HFFc6 (cell line): ENCODE measurements at places on chromosomes 4 and X.

GRCh38 chrX:136376713-136377112 is 76.0 kb downstream of the ADGRG4 start:
- DNase-seq: no peak

DNA sequence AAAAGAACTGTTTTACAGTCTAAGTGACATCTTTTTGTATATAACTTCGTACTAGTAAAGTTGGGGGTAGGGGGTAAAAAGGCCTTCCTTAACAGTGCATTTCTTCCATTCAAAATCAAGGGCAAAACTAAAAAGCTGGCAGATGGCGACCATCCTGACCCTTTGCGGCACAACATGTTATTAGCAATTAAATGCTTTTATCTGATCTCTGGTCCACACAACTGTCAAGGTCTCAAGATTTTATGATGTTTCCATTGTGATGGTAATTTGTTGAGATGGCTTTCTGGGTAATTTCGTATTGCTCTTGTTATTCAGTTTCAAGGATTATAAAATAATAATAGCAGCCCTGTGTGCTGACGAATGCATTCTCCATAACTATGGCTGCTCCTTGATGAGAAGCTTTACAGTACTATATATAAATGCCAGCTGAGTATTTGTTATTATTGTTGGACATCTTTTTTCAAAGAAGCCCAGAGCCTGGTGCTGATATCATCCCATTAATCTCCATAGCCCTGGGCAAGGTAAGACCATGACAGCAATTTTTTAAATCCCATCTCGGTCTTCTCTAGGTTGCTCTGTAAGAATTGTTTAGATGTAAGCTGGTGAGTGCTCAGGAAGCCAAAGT is 89.5 kb downstream of the CBR4 start:
- DNase-seq: no peak

DNA sequence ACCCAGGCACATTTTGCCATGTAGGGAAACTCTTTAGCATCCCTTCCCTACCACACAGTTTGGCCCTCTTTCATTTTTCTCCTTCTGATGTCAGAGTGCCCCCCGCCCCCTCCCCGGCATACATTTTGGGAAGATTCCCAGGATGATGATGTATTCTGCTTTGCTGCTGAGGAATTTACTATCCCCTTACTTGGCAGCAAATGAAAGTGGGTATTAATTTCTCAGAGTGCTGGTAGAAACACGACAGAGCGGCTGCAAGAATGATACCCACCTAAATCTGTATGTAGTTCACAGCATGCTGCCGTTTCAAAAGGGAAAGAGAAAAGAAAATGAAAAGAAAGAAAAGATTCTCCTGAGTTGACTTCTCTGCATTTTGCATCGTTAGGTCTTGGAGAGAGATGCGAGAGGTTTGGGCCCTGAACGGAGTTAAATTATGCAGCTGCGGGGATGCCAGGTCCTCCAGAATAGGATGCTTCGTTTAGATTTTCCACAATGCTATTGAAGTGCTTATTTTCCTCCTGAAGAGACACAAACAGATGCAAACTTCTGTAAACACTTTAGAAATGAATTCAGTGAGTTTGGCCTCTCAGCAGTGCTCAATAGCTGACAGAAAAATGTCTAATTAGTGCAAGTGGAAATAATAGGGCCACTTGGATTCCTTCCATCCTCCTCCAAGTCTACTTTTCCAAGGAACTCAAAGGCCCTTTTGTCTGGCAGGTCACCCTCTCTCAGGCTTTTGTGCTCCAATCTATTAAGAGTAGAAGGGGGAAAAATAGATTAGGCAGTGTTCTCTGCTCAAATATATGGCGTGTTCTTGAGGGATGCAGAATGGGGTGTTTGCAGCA is 106.2 kb downstream of the ALPK1 start:
- DNase-seq: no peak

DNA sequence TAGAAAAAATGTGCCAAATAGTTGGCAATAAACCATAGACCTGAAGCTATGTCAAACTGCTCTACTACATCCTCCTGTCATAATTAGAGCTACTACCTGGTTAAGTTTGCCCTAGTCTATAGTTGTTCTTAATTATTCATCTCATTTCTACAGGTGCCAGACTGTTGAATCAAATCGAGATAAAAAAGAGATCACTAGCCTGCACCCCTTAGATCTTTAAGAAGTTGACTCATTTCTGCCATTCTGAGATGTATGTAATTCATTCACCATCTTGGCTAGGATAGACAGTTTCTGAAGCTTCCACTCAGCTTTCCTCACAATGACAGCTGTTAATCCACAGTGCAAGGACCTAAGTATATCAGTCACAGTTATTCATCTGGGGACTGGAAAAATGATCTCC is 452.1 kb upstream of the BOD1L1 start:
- no peak for DNase-seq

- no peak for DNase-seq
These were observed 451.1 kb downstream of the PPARGC1A start for GRCh38 chr4:23438764-23439163.

GRCh38 chr4:5050520-5051277 is 581 bp upstream of the STK32B start:
- DNase-seq: peak; percentile 60

- no peak for DNase-seq
These were observed 6.4 kb upstream of the CCSER1 start for GRCh38 chr4:90120815-90121214.

DNA sequence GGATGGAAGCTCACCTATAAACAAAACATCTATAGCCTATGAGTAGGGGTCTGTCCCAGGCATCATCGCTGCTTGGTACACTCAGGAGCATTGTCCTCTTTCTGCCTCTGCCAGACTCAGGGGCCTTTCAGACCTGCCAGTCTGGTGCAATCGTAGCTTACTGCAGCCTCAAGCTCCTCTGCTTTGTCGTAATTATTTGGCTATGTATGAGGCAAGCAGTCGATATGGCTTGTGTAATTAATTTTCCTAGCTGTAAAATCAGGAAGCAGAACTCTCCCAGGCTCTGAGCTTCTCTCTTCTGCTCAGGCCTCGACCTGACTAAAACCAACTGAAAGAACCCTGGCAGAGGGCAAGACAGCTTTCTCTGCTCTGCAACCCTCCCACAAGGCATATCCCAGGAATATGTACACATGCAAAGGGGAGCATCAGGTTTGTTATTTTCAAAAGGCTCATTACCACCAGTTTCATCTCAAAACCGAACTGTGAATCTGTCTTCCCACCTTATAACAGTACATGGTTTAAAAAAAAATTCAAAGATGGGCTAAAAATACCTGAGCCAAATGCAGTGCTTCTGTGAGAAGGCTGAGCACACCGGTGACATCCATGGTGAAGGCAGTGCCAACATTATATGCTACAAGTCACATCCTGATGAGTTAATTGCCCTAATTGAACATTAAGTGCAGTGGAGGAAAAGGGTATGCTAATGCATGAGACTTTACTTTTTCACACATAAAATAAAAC is 309.2 kb upstream of the EMCN start:
- DNase-seq: no peak

- peak; percentile 3 for DNase-seq
These were observed 105.1 kb downstream of the ADGRA3 start for GRCh38 chr4:22410645-22411247.

- DNase-seq: no peak
These were observed 442.7 kb downstream of the RAPGEF2 start for GRCh38 chr4:159545556-159545955.

DNA sequence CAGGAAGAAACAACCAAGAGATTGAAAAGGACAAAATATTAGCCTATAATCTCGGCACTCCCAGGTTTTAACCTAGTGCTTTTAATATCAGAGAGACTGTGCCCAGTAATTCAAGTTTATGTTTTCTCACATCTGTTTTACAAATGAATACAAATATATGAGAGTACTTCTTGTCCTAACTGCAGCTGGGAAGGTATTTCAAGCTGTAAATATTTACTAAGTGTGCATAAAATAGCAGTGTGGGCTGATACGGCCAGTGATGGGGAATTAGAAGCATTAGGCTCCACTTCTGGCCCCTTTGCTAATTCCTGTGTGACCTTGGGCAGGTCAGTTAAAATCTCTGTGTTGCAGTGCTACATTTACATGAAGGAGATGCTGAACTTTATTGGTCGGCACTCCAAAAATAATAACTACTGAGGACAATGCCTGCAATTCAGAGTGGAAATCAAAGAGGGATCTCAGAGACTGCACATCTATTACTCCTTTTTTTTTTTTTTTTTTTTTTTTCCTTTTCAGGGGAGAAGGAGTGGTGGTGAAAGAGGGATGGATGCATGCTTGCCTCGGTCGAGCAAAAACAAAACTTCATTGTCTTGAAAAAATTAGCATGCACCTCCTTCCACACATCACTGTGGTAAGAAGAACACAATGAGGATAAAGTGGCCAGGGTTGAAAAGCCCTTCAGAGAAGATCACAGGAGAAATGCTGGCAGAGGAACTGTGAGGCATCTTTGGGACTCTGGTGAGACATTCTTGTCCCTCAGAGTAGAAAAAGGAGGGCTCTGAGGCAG is 44.6 kb upstream of the LNX1 start:
- no peak for DNase-seq

DNA sequence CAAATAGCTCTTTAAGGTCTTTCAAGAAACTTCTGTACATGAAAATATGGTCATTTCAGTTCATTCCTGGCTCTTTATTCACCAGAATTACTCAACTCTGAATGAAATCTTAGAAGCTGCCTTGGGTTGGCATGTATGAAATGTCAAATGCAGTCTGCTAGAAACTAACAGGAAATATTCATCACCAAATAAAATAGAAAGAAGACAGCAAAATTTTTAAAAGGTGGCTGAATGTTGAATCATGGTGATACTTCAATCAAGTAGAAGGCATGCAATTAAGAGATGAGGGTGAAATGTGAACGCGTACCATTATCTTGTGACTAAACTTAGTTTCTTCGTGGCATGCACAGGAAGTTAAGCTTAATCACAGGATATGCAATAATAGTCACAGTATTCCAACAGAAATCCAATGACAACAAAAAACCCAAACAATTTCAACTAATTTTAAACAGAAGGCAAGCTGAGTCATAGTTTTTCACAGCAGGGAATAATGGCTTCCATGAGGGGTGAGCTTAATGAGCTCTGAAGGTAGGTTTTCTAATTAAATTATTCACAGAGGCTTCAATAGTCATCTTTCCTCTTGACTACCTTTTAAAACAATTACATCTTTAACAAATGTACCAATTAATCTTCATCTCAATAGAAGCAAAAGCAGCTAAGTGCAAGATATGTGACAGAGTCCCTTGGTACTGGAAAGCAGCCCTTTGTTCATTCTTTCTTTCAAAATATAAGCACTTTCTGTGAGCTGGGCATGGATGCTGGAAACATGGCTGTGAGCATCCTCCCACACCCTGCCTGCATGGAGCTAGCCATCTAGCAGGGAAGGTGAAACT is 44.5 kb downstream of the SCFD2 start:
- peak; percentile 96 for DNase-seq

DNA sequence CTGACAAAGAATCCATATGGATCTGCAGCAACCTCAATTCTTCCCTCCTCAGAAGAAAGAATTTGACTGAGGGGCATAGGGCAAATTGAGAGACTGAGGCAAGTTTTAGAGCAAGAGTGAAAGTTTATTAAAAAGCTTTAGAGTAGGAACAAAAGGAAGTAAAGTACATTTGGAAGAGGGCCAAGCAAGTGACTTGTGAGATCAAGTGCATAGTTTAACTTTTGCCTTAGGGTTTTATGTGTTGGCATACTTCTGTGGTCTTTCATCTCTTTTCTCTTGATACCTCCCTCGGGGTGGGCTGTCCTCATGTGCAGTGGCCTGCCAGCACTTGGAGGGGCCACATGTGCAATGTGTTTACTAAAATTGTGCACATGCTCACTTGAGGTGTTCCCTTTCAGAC is 98.0 kb upstream of the MAGEB16 start:
- DNase-seq: no peak

DNA sequence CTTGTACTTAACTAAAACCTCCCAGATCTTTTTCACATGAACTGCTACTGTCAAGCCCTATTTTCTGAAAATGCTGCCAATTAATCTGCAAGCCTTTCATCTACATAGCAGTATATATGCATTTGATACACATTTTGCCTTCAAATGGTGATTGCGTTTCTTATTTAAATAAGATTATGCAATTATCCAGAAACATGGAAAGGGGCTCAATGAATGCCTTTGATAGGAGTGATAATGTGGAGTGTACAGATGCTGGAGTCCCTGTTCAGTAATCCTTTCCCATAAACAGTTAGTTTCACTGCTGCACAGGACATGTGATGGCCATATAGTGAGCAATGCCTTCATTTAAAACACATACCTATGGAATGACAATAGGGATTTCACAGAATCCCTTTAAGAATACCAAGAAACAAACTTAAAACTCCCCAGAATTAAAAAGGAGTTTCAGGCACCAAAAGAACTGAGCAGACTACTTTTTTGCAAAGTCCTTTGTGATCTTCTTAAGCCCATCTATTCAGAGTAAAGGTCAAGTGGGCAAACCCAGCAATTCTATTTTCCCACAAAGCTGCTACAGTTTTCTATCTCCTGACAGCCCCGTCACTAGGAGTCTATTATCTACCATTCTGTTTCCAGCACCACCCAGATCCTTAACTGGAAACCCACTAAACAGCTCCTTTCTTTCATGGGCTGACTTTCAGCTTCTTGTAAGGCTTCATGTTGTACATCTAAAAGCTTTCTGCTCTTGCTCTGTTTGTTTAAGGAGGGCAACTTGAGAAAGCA is 120.3 kb downstream of the UNC5C start:
- no peak for DNase-seq

DNA sequence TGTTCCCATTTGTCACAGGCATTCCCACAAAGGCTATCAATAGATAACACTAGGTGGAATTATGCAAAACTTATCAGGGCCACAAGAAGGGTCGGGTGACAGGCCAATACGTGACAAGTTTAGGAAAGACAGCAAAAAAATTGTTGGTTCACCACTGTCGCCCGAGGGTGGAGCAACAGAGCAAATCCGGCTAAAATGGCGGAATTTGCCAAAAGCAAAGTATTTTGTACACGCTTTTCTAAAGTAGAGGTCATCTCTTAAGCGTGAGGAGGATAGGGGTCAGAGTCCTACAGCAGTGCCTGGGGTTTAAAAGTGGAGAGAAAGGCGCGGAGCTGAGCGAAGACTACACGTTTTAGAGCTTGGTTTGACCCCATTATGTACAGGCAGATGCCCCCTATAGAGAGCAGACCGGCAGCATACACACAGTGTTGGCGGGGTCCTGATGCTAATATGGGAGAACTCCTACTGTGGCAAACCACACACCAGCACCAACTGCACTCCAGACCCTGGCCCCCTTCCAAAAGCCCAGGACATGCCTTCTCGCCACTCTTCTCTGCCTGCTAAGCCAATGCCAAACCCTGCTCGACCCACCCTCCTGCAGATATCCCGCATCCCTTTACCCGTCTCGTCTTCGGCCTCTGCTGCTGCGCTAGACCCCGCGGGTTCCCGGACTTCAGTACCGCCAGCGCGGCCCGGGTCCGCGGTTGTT is 733 bp downstream of the CCNA2 start:
- peak; percentile 41 for DNase-seq

DNA sequence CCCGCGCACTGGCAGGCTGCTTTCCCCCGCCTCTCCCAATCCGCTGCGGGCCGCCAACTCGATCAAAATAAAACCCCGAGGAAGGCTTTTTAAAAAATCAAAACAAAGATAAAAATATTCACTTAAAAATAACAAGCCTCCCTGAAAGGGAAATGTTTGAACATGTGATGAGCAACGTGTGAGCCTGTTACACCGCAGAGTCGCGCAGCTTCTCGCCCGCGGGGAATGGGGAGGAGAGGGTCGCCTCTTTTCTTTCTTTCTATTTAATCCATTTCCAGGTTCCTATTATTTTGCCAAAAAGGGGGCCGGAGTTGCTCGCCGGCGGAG is 326.0 kb upstream of the F9 start:
- DNase-seq: no peak
